ENCODE measurements at places on chromosomes 16 and 17.

DNA sequence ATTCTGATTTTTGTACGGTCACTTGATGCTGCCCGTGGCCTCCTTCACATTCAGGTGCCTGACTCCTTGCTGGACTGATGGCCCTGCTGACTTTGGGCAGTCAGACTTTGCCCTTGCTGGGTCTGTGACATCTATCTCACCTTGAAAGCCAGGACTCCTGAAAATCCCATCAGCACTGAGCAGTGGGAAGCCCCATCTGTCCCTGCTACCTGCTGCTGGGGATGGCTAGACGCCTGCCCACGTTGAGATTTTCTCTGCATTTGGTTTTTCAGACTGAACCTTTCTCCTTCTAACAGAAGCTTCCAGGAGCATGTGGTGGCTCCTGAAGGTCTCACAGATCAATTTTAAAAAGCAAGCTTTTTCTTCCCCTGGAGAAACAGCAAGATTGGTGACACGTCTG, 10.2 kb upstream of the ZNF18 start:
- no peak for DNase-seq

GRCh38 chr17:12547831-12548230, 117.9 kb upstream of the MYOCD start:
- no peak for DNase-seq

GRCh38 chr17:76074390-76075363, at the start of gene GALR2:
Gene GALR2 (plus strand): TSS chr17:76074781. CDS start chr17:76074884, 103 bp downstream.
- no peak for DNase-seq

DNA sequence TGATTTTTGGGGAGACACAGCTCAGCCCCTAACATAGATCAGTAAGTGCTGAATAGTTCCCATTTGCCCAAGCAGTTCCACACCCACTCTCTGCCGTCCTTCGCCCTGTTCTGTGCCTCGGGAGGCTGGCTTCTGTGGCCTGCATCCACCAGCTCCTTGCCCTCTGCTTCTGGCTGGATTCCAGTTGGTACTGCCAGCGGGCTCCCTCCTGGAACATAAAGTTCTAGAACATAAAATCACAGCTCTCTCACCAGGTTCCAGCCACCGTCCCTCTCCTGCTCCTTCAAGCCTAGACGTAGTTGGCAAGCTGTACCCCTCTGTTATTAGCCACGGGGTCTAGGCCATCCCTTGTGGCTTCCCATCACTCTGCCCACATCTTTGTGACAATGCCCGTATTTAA, 3.9 kb upstream of the MRPS23 start:
- DNase-seq, result no peak

- DNase-seq, result no peak
Measured at GRCh38 chr16:15708096-15708495, 58.1 kb downstream of the NDE1 start.

DNA sequence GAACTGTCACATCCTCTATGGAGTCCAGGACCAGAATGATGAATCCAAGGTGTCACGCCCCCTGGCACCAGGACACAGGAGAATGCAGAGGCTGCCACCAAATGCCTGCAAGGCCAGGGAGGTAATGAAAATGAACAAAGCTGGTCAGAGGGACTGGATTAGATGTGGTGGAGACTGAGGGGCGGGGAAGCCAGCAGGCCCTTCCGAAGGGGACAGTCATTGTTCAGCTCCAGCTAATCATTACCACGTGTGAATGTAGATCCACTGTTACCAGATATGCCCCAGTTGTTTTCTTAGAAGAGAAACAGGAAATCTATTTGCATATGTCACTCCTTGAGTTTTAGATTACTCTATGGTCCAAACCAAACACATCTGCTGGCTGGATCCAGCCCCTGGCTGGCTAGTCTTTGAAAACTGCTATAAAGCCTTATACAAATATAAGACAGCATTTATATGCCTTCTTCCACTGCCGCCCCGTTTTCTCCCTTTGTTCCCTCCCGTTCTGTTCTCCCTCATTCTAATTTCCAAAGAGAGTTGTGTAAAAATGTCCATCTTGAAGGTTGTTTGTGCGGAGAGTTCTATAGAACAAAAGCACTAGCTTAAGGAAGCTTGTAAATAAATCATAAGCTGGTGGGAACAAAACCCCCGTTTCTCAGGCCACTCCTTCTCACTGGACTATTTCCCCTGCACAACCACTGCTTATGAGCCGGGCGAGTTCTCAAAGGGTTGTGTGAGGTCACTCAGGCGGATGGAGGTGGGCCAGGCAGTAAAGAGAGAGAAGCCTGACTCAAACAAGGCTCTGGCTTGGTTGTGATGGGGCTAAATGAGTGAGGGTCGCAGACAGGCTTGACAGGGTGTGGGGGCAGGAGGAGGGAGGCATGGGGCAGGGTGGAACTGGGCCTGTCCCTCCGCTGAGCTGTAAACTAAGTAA, 14.2 kb downstream of the CRYM start:
- no peak for DNase-seq

- DNase-seq, result no peak
Measured at GRCh38 chr17:17510456-17511292, 14.5 kb upstream of the RASD1 start.

DNA sequence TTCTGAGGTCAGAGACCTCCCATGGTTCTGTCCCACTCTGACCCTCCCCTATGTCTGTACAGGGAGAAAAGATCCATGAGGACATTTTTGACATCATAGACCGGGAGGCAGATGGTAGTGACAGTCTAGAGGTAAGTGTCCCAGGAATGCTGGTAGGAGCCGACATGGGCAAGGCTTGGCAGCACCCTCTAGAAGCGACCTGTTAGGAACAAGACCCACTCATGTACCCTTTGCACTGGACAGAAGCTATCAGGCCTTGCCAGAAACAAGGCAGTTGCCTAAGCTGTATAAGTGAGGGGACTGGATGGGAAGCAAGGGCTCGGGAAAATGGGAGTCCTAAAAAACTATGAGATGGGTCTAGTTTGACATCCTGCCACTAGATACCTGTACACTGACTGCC, 2.5 kb downstream of the TUBG1 start:
- DNase-seq, result no peak

DNA sequence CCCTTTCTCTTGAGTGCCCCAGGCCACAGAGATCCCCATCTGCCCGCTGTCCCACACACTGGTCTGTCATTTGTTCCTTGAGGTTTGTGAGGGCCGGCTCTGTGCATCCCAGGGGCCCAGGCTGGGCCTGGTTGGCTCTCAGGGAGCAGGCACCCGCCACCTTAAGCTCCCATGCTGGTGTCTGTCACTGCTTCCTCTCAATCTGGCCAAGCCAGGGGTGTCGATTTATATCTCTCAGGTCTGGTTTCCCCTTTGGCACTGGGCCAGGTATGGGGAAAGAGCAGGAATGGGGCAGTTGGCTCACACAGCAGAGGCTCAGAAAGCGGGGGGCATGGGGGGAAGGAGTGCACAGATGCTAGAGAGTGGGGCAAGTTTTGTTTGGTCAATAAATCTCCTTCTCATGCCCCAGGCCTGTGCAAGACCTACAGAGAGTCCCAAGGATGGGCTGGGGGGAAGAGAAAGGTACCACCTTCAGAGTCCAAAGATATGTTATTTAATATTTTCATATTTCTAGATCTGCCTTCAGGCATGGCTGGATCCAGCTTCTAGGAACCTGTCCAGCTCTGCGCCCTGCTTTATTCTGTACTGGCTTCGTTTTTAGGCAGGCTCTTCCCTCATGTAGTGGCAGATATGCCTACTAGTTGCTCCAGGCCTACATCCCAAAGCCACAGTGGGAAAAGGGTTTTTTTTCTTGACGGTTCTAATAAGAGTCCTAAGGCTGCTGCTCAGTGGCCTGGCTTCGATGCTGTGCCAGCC, 34.3 kb downstream of the IL4R start:
- DNase-seq, result no peak

DNA sequence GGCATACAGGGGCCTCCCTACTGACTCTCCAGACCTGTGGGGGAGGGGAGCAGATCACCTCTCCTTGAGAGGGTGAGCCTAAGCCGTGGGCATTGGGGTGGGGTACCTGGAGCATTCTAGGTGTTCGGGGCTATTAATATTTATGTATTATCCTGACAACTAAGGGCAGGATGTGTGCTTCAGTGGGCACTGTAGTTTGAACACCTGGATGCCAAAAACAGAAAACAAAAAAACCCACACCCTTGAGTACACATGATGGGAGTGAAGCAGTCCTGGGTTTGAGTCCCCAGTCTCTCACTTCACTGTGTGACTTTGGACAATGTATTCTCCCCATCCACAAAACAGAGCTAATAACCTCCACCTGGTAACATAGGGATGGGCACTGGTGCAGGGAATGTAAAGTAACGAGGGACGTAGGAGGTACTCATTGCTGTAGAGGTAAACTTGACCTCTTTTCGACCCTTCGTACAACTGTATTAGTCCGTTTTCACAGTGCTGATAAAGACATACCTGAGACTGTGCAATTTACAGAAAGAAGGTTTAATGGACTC, 257.8 kb downstream of the CPPED1 start:
- DNase-seq, result no peak

DNA sequence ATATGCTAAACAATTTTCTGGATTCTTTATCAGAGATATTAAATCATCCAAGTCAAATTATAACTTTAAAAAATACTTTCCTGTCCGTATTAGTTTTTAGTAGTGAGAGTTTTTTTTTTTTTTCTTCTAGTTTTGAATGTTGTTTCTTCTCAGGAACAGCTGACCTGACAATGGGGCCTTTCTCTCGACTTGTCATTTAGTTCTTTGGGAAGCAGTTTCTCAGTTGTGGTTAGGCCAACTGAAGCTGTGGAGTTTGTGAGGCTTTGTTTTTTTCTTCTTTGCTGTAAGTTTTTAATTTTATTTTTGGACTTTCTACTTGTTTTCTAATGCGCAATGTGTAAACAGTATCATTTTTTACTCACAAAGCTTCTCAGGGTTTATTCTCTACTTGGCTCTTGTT, 140.8 kb downstream of the FTO start:
- DNase-seq, result no peak

DNA sequence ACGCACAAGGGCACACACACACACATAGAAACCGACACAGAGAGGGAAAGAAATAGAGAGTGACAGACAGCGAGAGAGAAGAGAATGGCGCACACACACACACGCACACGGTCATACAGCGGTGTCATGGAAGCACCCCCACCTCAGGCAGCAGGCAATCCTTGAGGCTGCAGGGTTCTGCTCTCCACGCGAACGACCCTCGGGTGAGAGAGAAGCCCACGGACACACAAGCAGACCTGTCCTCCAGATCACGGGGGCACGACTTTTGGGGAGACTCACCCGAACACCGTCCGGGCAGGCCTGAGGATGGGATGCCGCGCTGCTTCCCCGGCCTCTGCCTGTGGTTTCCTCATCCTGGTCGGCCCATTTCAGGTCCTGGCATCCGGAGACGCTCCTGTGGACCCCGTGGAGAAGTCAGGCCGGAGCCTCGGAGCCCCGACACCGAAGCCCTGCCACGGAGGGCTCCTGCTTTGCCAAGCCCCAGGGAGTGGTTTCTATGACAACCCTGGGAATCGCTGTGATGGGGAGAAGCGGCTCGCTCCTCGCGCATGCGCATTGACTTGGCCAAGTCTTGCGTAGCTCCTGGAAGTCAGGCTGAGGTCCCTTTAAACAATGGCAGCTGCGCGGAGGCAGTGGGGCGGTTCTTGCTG, 118.2 kb upstream of the KCNJ18 start:
- DNase-seq, result peak; percentile 30

DNA sequence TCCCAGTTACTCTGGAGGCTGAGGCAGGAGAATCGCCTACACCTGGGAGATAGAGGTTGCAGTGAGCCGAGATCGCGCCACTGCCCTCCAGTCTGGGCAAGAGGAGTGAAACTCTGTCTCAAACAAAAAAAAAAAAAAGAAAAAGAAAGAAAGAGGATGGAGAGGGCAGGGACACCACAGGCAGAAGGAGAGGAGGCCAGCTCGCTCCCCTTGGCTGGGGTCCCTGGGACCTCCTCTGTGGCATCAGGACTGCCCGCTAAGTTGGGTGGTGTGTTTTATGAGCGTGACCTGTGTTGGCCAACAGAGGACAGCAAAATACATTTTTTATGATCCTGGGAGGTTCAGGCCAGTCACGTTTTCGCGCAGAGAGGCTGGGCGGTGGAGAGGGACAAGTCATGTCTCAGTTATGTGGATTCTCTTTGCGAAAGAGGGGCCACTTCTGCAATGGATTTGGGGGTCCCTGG, 229.6 kb downstream of the MRTFB start:
- peak; percentile 23 for DNase-seq

- no peak for DNase-seq
Measured at GRCh38 chr17:58324409-58325288, 3.9 kb downstream of the TSPOAP1 start.

GRCh38 chr17:79934653-79934970, 95.4 kb upstream of the CBX4 start:
- no peak for DNase-seq

DNA sequence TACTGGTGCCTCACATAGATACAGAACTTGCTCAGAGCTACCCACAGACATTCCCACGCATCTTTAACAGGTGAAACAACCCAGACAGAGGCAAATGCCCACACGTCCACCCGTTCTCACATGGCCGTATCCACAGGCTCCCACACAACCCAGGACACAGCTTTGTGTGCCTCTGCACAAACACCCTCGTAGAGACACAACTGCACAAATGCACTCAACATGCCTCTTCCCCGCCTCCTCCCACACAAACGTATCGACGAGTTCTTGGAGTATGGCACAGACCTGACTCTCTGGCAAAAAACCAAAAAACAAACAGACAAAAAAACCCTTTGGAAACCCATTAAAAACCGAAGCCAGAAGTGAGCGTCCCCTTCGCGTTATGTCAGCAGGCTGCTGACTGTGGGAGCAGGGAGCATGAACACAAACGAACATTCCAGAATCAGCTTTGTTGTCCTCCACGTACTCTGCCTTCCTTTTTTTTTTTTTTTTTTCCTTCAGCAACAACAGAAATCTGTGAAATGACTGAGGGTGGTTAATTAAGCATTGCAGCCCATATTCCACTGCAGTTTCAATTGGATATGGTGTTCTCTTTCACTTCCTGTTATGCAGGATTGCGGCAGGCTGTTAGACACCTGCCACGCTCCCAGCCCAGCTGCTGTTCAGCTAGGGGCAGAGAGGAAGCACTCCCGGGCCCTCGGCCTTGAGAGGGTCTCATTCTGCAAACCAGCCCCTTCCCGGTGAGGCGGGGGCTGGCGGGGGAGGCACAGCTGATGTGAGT, 313.7 kb downstream of the MAF start:
- DNase-seq, result no peak

GRCh38 chr17:17849845-17850373, 13.1 kb upstream of the SREBF1 start:
- peak; percentile 53 for DNase-seq

DNA sequence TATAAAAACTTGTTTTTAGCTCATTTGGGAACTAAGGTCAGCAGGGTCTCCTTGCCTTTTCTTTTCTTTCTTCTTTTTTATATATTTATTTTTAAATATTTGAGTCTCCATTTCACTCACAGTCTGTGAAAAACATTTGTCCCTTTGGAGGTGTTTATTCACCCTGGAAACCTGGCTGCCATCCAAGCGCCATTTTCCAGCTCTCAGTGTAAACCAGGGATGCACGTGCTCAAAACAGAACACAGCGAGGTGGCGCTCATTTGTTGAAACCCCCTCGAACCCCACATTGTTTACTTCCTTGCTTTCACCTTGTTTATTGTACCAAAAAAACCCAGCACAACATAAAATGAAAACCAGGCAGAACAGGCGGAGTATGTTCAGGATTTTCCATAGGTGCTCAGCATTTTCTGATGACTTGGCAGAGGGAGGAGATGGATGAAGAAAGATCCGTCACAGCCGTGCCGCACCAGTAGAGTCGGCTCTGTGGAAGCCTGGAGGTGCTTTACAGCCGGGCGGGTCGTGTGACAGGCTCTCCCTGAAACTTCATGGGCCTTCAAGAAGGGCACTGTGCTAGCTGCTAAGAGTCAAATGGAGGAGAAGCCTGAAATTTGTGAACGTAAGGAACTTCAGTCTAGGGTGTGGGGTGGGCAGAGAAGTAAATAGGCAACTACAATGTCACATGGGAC, 284.4 kb downstream of the FOXL1 start:
- no peak for DNase-seq

Data from activated CD4-positive, alpha-beta T cell treated with anti-CD3 and anti-CD28 coated beads, Interleukin-2, amount 50 U/mL, for 1 hour (primary cell).